IPS-NIHi11 (cell line): ENCODE measurements at places on chromosomes 6 and 20.

GRCh38 chr6:101266063-101266462, 127.4 kb upstream of the GRIK2 start:
- DNase-seq: no peak

DNA sequence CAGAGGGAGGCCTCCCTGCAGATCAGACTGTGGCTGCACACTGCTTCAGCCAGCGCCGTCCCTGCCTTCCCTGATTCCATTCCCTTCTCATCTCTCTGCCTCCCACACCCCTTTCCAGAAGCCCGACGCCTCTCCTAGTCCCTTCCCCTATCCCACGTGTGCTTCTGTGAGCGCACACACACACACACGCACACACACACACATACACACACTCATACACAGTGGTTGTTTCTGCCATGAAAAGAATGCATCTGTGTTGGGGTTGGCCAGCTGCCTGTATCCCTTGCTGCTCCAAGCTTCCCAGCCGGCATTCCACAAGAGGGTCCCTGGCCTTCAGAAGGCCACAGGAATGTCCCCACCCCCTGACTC, 51.7 kb downstream of the MOCS1 start:
- no peak for DNase-seq

GRCh38 chr6:147297663-147298316, 93.6 kb downstream of the STXBP5 start:
- no peak for DNase-seq

GRCh38 chr6:6856538-6857523, 250.9 kb upstream of the RREB1 start:
- peak; percentile 52 for DNase-seq

DNA sequence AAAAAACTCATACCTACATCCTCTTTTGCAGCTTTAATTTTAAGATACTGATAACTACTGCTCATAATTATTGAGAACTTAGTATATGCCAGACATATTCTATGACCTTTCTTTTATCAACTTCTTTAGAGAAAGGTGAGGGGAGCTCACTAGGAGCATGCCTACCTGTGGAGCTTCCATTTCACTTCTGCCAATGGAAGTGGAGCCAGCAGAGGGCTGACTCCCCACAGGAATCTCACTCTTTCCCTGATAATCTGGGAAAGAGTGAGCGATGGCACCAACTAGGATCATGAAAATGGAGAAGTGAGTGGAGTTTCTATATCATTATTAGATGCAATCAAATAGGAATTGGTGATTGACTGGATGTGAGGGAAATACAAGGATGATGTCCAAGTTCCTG, 484.9 kb downstream of the LMBRD1 start:
- DNase-seq: no peak

- DNase-seq: peak; percentile 62
Observed at GRCh38 chr6:93721386-93722048, 302.2 kb upstream of the EPHA7 start.

DNA sequence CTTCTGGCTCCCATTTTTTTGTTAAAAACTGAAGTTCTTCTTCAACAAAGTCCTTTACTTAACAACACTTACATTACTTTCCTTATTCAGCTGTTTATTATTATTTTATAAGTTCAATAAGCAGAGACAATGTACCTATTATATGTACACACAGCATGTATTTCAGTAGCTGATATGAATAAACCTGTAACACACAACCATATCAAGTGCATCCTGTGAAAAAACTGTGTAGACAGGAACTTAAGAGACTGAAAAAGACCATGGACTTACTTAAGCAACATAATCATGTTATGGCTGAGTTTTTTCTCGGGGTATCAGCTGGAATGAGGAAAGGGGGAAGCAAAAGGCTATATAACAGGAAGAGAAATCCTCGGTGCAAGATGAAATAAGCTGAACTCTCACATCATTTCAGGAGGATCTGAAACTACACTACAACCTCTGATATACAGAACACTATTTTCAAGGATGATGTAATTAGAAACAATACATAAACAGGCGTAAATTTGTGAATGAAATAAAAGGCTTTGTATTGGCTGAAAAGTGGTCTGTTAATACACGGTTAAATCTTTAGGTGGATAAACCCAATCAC, 70.9 kb downstream of the REV3L start:
- DNase-seq: no peak

DNA sequence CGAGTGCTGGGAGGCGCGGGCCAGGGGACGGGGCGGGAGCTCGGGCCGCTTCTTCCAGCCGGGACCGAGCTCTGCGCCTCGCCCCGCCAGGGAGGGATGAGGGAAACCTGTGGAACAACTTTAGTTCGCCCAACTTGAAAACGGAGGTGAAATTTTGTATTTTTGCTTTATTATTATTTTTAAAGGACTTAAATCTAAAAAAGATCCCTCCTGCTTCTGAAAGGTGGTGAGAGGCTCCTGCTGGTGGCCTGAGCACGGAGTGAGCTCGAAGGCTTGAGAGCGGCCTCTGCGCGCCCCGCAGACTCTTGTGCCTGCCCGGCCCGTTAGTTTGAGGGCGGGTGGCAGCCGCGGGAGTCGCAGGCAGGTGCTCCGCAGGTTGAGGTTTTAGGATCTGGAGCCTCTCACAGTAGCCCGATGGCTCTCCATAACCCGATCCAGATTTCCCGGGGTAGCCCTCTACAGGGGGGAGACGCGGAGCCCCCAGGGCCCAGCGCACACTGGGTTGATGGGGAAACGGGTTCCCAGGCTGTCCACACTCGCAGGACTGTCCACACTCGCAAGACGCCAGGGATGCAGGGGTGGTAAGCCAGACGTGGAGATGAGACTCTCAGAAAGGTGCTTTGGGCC, 46.2 kb upstream of the SUPT3H start:
- peak; percentile 24 for DNase-seq

GRCh38 chr20:60649541-60649940, 602.5 kb upstream of the CDH4 start:
- DNase-seq: no peak

DNA sequence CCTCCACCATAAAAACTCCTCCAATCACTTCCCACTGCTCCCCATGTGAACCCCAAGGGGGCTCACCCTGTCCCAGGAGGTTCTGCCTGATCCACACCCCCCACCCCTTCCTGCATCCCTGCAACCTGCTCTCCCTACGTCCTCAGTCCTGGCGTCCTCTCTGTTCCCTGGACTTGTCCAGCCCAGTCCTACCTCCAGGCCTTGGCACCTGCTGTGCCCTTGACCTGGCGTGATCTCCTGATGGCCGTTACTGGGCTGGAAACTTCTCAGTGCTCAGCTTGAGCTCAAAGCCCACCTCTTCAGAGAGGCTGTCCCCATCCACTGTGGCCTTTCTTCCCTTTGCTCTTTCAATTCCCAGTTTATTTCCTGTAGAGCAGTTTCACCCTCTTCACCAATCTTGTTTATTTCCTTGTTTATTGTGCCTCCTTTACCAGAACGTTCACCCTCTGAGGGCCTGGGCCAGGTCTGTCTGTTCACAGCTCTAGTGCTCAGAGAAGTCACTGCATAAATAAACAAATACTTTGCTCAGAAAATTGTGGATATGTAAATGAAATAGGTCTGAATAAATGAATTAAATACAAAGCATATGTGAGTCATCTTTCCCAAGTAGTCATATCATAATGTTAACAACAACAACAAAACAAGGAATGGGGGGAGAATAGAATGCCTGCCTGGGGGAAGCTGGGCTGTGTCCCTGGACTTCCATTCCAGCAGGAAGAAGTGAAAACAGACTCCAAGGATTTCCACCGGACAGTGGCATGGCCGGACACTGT, 175.7 kb upstream of the SULF2 start:
- DNase-seq: no peak

DNA sequence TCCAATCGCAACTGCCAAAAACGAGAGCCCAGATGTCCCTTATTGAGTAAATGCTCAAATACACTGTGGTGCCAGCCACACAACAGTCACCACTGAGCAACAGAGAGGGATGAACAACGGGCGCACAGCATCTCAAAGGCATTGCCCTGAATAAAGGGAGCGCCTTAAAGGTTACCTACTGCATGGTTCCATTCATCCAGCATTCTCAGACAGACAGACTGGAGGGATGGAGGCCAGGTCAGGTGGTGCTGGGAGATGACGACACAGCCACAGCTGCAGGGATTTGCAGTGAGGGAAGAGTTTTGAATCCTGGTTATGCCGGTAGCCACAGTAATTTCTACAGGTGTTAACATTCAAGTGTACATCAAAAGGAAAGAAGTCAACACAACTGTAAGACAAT, 615.5 kb upstream of the AGPAT4 start:
- no peak for DNase-seq

GRCh38 chr6:115740907-115741306, 319.8 kb downstream of the FRK start:
- no peak for DNase-seq

GRCh38 chr6:132414761-132415160, 13.5 kb upstream of the MOXD1 start:
- DNase-seq: no peak

GRCh38 chr20:17518339-17519052, 12.7 kb downstream of the BFSP1 start:
- DNase-seq: peak; percentile 68

GRCh38 chr6:105204768-105205167, 25.0 kb upstream of the POPDC3 start:
- DNase-seq: no peak

DNA sequence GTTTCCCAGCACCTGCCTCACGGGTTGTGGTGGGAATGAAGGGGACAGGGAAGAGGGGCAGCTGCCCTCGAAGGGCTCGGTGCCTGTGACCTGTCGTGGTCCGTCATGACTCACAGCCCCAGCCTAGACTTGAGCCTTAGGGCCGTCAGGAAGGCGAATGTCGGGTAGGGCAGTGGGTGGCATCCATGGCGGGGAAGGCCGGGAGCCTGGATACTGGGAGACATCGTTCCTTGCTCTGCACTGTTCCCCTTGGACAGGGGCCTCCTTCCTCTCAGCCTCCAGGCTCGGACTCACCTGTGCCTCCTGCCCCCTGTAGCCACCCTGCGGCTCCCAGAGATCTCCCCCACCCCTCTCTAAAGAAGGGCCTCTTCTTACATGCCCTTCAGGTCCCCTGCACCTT, 52.2 kb upstream of the APCDD1L start:
- no peak for DNase-seq

GRCh38 chr20:63544241-63544957, 3.1 kb downstream of the SRMS start:
- DNase-seq: no peak

GRCh38 chr6:112232845-112233256, 21.5 kb downstream of the LAMA4 start:
- DNase-seq: no peak

DNA sequence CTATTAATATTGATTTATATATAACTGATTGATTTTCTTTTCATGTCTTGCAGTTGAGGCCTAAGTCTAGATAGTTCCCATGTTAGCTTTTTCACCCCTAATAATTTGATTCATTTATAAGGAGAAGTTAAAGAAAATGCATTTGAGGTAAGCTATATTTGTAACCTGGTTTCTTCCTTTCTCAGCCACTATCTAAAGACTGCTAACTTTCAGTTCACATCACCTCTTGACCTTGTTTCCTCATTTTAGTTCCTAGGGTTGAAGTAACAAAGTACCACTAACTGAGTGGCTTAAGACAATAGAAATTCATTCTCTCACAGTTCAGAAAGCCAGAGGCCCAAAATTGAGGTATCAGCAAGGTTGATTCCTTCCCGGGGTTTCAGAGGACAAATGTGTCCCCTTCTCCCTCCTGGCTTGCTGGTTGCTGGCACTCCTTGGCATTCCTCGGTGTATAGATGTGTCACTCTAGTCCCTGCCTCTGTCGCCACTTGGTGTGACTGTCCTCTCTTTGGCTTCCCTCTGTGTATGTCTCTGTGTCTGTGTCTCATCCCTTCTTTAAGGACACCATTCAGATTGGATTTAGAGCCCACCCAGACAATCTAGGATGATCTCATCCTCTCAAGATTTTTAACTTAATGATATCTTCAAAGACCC, 55.9 kb upstream of the C20orf144 start:
- no peak for DNase-seq

DNA sequence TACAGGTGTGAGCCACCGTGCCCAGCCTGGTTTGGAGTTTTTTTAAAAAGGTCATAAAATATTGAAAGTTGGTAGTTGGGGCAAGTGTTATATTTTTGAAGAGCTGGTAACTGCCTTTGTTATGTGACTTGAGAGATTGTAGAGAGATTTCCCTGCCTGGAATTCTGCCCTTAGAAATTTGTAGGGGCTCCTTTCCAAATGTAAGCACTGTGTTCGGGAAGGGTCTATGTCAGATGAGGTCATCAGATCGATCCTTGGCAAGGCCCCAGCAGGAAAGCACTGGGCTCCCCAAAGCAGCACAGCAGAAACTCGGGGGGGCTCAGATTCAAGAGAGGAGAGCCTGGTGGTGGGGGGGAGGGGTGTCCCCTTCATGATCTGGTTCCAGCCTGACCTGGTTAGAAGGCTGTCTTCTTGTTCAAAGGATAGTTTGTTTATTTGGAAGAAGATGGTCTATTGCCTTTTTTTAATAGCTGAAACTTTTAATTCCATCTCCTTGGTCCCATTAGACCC, 220.2 kb downstream of the UST start:
- DNase-seq: no peak

- DNase-seq: no peak
Observed at GRCh38 chr6:5936631-5937030, 70.1 kb downstream of the NRN1 start.

DNA sequence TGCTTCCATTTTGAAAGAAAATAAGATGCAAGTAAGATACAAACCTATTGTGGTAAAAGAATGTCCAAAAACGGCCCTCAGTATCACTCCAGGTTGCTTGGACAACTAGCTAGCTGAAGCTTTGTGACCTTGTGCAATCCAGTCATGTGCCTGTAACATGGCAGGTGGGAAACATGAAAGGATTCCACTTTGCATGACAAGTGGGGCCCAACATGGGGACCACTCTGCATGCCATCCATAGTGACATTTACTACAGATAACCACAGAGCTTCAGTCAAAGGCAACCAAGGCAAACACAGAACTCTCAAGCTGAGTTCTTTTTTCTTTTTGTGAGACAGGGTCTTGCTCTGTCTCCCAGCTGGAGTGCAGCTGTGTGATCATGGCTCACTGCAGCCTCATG, 15.8 kb upstream of the FBXO9 start:
- DNase-seq: no peak

- DNase-seq: no peak
Observed at GRCh38 chr6:108872141-108872557, 23.9 kb downstream of the ARMC2 start.

- DNase-seq: no peak
Observed at GRCh38 chr20:56229812-56230211, 18.7 kb upstream of the MC3R start.
